ENCODE measurements at places on chromosomes 12 and 14. TPM values are rescaled to one million over a fixed set of nuclear protein-coding genes. Genes with fewer than 3 reads are reported as not detected.

GRCh38 chr12:116799955-116800354 lies 61.8 kb downstream of the RNFT2 start:
- no peak for DNase-seq

DNA sequence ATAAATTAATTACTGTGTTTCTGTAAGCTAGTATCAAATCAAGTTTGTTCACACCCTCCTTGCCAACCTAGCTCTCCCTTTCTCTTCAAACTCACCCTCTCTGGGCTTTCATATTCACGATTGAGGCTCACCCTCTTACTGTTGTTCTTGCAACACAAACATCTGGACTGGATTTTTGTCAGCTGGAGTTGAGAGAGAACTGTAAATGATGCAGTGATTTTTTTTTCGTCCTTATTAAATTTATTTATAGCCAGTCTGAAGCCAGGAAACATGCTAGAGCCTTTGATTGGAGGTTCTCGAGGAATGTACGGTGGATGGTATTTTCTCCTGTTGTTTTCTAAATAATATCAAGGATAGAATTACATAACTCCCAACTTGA lies 485.1 kb downstream of the ZFP36L1 start:
- DNase-seq, result no peak

- peak; percentile 57 for DNase-seq
Observed at GRCh38 chr12:64451687-64452558, at the start of gene TBK1. TSS of gene TBK1 (plus strand) at chr12:64452120. CDS start at chr12:64455871, 3,751 bp downstream.

GRCh38 chr14:79825046-79825521 lies 386.2 kb downstream of the DIO2 start:
- DNase-seq, result no peak

- DNase-seq, result peak; percentile 10
Observed at GRCh38 chr12:3491938-3492792, 1.2 kb downstream of the PRMT8 start.

DNA sequence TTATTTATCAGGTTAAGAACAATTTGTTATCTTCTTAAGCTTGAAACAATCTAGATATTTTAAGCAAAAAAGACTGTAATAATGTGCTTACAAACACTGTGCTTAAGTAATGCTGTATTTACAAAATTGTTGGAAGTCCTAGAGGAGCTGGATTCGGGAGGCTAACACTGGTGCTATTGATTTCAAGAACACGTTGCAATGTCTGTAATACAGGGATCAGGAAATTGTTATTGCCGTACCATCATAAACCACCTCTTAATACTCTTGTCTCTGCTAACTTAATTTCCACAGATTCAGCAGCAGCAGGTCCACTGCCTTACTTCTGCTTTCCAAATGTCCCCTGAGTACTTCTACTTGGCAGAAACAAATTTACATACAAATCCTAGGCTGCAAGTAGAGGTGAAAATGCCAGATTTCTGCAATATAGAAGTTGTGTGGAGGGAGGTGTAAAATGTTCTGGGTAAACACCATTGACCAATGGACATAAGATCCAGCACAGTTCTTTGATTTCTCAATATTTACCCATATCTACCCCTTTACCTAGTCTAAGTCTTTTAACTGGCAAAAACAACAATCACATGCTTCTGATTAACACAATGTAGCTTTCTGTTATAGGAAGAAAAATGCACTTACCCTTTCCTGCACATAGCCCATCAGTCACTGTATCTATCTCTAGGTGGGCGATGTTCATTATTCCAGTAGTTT lies 663.4 kb downstream of the TMTC2 start:
- DNase-seq, result no peak

DNA sequence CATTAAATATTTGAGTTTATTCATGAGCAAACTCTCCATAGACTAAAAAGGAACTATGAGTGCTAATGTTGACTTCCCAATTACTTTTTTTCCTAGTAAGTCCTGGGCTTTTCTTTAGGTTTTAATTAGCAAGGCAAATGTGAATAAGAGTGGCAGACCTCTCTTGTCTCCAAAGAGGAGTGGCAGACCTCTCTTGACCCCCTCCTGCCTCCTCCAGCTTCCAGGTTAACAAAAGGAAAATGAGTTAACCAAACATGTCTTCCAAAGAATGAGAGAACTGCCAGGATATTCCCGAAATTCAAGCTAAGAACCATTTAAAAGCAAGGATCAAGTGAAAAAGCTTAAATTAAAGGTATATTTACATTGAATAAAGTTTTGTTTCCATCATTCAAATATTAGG lies 253.2 kb downstream of the MDGA2 start:
- DNase-seq, result no peak

- DNase-seq, result no peak
Observed at GRCh38 chr12:131941987-131942341, 7.8 kb upstream of the EP400 start.

- DNase-seq, result no peak
Observed at GRCh38 chr12:753611-754472, 1.5 kb downstream of the WNK1 start.

DNA sequence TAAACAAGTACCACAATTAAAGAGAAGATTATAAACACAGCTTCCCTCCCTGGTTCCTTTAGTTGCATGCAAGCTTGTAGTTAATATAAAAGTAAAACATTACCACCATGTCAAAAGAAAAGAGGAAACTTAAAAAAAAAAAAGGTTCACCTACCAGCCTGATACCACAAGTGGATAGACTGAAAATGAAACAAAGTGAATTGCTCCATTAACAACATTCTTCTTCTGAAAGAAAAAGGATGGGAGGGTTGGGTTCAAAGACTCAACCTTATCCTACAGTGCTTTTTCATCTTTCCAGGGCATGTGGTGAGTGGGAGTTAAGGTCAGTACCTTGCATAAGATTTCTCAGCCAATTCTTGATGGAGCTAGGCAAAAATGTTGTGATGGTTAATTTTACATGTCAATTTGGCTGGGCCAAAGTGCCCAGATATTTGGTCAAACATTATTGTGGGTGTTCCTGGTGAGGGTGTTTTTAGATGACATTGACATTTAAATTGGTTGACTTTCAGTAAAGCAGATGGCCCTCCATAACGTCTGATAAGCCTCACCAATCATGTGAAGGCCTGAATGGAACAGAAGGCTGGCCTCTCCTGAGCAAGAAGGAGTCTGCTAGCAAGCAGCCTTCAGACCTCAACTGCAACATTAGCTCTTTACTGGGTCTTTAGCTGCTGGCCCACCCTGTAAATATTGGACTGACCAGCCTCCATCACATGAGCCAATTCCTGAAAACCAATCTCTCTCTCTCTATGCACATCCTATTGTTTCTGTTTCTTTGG lies 28.8 kb downstream of the VCPKMT start:
- no peak for DNase-seq

DNA sequence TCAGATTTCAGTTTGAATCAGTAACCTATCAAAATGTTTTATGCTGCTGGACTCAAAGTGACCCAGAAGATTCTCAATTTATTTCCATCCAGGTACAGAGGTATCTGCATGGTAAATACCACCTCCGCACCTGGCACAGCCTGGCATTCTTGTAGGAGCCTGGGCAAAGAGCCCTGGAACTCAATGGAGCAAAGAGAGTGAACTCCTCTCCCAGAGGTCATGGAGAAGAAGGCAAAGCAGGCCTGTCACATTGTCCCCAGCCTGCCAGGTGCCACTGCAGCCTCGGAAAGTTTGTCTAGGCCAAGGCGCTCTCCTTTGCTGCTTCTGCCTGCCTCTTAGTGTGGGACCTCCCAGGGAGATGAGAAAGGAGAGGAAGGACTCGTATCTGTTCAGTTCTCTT lies 319.8 kb downstream of the ZFP36L1 start:
- DNase-seq, result no peak

DNA sequence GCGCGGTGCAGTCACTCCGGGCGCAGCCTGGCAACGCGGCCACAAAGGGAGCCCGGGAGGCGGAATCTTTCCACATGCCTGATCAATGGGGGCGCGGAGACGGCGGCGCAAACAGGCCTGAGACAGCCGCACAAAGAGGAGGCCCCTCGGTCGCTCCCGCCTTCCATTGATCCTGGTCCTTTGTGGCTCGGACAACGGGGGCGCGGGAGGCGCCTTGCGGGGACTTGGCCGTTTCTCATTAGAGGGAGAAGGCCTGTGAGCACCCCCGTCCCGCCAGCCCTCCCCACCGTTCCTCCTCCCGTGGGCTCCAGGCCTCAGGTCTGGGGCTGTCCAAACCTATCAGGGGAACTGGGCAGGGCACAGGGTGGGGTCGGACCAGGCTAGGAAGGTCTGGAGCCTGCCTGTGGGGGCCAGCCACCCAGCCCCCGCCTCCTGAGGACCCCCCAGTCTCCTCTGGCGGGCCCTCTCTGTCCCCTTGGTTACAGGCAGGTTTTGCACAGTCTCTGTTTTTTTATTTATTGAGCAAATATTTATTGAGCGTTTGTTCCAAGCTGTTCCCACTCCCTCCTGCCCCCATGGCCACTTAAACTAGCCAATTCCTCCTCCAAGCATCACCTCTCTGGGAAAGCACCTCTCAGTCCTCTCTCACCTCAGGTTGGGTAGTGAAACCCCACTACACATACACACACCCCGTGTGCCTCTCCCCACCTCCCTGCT lies 29.0 kb upstream of the MSI1 start:
- DNase-seq, result no peak

- DNase-seq, result no peak
Observed at GRCh38 chr12:50387487-50387886, 8.9 kb downstream of the FAM186A start.

DNA sequence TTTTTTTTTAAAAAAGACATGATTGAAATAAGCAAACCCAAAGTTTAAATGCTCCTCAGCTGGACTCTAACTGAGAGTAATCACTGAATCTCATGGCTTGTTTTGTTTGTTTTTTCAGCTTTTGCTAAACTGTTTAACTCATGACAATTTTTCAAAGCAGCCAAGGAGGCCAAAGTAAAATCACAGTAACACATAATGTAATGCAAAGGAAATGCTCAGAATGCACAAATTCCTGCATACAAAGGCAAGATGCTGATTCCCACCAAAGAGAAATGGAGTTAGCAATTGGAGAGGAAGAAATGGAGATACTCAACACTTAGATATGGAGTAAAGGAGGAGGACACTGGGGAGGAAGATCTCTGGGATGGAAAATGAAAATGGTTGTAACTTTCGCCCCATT lies 126.2 kb upstream of the SOX5 start:
- peak; percentile 16 for DNase-seq

DNA sequence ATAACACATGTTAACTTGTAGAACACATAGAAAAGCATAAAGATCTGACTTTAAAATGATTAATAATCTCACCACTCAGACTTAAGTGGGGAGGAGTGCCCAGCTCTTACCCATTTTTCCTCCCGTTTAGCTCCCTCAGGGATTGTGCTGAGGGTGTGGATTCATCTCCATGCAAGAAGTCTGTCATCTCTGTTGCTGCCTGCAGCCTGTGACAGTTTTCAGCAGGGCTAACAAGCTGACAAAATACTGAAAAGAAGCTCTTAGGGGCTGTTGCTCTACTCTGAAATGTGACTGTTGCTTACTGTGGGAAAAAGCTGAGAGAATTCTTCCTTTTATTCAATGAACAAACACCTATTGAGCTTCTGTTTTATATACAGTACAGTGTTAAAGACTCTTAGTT lies 216.2 kb downstream of the CPNE8 start:
- no peak for DNase-seq

- no peak for DNase-seq
Observed at GRCh38 chr12:16112612-16113560, 164.6 kb downstream of the SLC15A5 start.

The HSPA2 gene
- 18.2 TPM for polyA plus RNA-seq

The FAM234B gene
- polyA plus RNA-seq, result 6.1 TPM

The TAS2R14 gene
- polyA plus RNA-seq, result 2.1 TPM

The HOXC6 gene
- polyA plus RNA-seq, result 0.02 TPM

The SAMD15 gene
- polyA plus RNA-seq, result 0.66 TPM

The RNU4-1 gene
- not detected for polyA plus RNA-seq

The MAP1LC3B2 gene
- 3.1 TPM for polyA plus RNA-seq
